ENCODE measurements at places on chromosomes 2 and 18.

DNA sequence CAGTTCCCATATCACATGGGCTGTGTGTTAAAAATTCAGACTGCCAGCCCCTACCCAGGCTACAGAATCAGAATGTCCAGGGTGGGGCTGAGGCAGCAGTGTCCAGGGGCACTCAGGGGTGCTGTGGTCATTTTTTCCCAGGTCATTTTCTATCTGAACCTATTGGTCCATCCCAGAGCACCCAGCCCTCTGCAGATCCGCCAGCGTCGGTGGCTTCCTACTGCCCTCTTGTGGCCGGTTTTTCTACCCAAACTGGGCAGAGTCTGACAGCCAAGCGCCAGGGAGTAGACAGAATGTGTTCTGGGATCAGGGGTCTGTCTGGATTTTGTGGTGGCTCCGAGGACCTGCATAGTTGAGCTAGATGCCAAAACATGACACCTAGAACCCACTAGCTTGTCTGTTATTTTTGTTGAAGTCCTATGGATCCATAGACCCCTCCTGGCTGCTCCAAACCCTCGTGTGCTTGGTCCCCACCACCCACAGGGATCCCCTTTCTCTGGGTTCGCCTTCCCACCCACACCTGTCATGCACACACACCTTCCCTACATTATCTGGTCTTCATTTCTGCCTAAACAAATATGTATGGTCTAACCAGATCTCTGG, 34.1 kb upstream of the RMDN2 start:
- DNase-seq = peak; percentile 87

- no peak for DNase-seq
Observed at GRCh38 chr2:48205137-48205798, 299.0 kb upstream of the FBXO11 start.

- peak; percentile 47 for DNase-seq
Observed at GRCh38 chr2:229715895-229716507, 1.6 kb upstream of the DNER start.

DNA sequence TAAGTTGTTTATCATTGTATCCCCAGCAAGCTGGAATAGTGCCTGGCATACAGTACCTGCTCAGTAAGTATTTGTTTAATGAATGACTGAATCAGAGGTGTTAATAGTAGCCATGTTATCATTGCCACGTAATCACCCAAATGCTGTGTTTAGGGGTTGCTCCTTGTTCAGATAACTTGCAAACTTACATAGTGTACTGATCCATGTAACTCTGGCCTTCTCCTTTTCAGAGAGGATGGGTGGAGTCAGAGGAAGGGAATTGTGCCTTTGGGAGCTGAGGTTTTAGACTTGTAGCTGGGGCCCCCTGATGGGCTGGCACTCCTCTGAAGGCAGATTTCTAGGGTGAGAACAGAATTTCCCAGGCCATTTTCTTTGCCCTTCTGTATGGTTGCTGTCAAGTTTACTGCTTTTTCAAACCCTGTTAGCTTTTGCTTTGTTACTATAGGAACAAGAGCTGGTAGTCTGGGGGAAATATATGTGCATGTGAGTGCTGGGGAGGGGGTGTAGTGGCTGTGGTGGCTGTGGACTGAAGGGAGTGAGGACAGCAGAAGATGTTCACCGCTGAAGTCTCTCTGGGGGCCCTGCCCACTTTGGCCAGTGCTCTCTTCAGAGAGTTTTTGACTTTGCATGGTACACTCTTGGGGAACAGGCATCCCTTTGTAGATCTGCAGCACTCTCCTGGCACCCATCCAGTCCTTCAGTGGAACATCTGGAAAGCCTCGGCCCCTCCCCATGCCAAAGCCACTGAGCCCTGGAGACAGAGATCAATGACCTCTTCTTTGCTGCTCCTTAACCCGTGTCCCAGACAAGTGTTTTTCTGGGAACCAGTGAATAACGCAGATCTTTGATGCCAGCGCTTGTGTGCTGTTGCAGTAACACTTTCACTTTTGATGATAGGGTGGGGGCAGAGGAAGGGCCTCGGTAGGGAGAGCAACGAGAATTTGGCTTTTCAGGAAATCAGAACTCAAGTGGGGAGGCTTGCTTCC, 209.0 kb downstream of the PRKCE start:
- DNase-seq = peak; percentile 45

- no peak for DNase-seq
Observed at GRCh38 chr2:120812866-120813265, 77.2 kb downstream of the GLI2 start.

DNA sequence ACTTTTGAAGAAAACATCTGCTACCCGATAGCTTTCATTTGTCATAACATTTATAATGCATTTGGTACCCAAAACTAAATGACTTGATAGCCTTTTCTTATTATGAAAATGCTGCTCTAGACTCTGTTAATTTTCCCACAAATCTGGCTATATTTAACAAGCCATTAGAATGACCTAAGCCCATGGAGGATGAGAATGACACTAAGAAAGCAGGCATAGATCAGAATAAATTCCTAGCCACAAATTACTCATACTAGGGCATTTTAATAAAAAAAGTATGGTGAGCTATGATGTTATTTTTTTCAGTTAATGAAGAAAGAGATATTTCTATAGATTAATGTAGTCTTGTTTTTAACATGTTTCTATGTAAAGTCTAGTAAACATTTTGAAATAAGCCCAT, 1728.3 kb downstream of the SUCLG1 start:
- DNase-seq = no peak

GRCh38 chr2:237670641-237671040, 43.3 kb downstream of the LRRFIP1 start:
- DNase-seq = no peak

DNA sequence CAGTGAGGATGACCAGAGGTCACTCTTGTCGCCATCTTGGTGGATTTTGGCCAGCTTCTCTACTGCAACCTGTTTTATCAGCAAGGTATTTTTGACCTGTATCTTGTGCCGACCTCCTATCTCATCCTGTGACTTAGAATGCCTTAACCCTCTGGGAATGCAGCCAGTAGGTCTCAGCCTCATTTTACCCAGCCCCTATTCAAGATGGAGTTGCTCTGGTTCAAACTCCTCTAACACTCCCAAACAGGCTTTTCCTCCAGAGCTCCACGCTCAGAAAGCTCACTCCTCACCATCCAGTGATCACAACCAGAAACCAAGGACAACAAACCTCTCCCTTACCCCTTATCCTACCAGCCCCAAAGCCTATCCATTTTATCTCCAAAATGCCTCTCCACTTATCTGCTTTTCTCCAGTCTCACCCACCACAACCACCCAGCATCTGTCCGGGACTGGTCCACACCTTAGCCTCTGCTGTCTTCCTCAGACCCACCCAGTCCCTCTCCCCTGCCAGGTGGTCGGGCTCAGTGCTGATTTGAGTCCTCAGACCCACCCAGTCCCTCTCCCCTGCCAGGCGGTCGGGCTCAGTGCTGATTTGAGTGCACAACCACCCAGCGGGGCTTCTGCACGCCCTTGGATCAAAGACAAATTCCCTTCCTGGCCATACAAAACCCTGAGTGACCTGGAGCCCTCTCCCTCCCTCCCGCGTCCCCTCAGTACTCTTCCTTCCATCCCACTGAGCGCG, 11.7 kb upstream of the SMAD7 start:
- no peak for DNase-seq

GRCh38 chr2:236843161-236843968, 242.3 kb upstream of the COPS8 start:
- DNase-seq = no peak

DNA sequence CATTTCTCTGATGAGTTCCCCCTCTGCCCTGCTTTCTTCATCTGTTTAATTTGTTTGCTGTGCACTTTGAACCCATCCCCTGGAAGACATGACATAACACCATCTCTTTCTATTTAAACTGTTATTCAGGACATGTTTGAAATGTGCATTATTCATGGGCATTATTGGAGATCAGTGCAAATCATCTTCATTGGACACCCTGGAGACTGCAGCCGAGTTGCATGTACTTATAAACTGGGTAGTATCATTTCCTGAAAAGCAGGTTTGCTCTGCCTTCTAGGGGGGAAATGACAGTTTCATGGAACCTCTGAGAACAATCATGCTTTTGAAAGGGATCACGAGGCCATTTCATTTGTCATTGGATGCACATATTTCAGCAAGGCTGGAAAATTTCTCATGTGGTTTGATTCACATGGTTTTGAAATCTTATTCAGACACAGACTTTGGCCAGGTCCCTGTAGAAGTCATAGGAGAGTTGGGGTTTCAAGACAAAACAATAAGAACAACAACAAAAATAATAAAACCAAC, 462.8 kb upstream of the MEX3C start:
- no peak for DNase-seq

- DNase-seq = no peak
Observed at GRCh38 chr2:44480068-44480467, 118.3 kb downstream of the CAMKMT start.

GRCh38 chr2:29749843-29750242, 171.5 kb downstream of the ALK start:
- no peak for DNase-seq

DNA sequence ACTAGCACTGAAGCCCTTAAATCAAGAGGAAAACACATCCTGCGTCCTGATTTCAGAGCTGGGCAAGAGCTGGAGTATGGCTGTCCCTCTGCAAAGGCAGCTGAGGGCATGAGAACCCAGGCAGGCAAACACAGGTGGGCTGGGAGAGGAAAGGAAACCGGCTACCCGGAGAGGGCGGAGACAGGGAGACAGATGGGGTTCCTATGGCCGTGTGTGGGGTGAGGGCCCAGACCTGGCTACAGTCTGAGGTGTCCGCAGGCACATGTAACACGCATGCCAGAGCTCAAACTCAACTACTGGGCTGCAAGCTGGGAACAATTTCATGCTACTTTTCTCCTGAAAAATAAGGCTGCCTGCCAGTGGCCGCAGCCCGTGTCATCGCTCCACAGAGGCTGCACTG, 2.7 kb downstream of the COPS9 start:
- no peak for DNase-seq

DNA sequence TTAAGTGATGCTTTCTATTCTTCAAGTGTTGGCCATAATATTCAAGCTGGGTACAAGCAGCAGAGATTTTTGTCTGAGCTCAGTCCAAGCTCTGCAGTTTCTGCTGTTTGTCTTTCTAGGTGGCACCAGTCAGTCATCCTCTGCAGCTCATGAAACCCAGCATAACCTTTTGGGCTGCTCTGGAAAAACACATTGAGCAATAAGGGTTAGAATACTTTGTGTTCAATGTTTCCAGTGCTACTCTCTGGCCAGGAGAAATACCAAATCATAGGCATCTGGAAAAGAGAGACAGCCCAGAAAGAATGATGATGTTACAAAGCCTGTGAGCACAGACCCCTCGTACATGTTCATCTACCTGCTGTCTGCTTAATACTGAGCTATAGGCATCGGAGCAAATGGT, 19.5 kb upstream of the WIPF1 start:
- DNase-seq = no peak

GRCh38 chr2:210072922-210073509, 70.6 kb downstream of the RPE start:
- DNase-seq = peak; percentile 5

DNA sequence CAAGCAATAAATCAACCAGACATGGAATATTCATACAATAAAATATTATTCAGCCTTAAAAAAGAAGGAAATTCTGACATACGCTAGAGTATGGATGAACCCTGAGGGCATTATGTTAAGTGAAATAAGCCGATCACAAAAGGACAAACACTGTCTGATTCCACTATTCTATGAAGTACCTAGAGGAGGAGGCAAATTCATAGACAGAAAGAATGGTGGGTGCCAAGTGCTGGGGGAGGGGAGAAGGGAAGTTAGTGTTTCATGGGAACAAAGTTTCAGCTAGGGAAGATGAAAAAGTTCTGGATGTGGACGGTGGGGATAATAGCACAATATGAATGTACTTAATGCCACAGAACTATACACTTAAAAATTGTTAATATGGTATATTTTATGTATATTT, 19.8 kb downstream of the SMAD7 start:
- no peak for DNase-seq

DNA sequence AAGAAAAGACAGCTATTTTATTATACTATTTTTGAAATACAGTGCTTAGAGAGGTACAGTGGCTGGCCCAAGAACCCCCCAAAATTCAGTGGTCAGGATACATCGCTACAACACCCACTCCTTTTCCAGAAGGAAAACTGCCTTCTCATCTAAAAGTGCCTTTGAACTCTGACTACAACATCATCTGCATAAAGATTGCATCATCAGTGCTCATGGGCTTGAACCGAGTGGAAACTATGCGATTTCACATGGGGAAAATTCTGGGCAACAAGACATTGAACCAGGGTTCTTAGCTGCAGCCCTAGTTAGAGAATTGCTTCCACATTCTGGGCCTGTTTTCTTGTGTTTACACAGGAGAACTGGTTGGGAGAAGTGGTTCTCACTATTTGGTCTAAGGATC, 294.6 kb upstream of the SLC14A2 start:
- DNase-seq = no peak

Data from urothelium cell line (cell line).